Activated CD4-positive, alpha-beta T cell treated with anti-CD3 and anti-CD28 coated beads for 36 hours (primary cell): ENCODE measurements at places on chromosomes 3 and 15. TPM values are rescaled to one million over a fixed set of nuclear protein-coding genes. Genes with fewer than 3 reads are reported as not detected.

- DNase-seq = no peak
These were observed 126.1 kb downstream of the TUSC7 start for GRCh38 chr3:116835658-116836057.

- no peak for DNase-seq
These were observed 3.4 kb downstream of the TMEM212 start for GRCh38 chr3:171846597-171846996.

- no peak for DNase-seq
These were observed 690.3 kb downstream of the MECOM start for GRCh38 chr3:168973206-168973605.

DNA sequence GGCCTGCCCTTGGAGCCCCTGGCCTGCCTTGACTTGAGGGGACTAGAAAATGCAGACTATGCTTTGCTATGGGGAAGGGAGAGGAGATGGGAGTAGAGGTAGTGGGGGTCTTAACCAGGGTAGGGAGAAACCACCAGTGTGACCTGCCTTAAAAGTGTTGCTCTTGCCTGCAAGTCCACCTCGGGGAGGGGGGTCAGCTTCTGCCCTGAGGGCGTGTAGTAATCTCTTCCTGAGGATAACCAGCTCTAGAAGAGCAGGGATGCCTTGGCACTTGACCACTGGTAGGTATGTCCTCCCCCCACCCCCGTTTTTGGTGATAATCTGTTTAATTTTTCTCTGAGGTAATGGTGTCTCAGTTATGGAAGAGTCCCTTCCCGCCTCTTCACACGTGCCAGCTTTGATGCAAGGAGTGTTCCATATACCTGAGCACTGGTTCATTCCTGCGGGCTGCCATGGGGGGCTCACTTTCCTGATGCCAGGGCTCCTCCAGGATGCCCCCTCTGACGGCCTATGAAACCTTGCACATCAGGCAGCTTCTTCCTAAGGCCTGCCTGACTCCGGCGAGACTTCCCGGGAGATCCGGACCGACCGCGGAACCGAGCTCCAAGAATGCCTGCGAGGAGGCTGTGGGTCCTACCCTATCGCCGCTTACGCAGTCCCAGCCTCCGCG lies 780 bp upstream of the P4HTM start:
- no peak for DNase-seq

DNA sequence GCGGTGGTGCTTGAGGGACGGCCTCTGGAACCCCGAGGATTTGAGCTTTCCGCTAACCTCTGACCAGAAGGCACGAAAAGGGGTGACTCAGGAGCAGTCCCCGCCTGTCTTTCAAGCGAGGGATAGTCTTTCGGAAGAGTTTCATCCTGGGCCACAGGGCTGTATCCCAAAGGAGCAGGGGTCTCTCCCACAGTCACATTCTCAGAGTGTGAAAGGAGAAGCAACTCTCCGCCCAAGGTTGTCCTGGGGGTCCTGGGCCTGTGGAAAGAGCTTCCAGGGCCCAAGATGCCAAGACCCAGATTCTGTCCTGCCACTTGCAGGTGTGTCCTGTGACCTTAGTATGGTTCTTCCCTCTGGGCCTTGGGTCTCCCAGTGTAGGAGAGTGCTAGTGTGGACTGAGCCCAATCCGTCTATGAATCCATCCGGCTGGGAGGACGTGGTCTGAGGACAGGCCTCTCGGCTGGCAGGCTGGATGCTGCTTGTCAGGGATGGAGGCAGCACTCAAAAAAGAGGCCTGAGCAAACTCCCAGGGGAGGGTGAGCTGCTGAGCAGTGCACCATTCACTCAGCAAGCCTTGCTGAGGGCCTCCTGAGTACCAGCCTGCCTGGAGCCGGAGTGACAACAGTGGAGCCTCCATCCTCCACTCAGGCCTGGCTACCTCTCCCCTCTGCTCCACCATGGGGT lies 1.6 kb upstream of the DUSP7 start:
- DNase-seq = no peak

GRCh38 chr3:194718079-194718478 lies 32.4 kb downstream of the FAM43A start:
- no peak for DNase-seq

- no peak for DNase-seq
These were observed 54.8 kb upstream of the TNFSF10 start for GRCh38 chr3:172577987-172578570.

DNA sequence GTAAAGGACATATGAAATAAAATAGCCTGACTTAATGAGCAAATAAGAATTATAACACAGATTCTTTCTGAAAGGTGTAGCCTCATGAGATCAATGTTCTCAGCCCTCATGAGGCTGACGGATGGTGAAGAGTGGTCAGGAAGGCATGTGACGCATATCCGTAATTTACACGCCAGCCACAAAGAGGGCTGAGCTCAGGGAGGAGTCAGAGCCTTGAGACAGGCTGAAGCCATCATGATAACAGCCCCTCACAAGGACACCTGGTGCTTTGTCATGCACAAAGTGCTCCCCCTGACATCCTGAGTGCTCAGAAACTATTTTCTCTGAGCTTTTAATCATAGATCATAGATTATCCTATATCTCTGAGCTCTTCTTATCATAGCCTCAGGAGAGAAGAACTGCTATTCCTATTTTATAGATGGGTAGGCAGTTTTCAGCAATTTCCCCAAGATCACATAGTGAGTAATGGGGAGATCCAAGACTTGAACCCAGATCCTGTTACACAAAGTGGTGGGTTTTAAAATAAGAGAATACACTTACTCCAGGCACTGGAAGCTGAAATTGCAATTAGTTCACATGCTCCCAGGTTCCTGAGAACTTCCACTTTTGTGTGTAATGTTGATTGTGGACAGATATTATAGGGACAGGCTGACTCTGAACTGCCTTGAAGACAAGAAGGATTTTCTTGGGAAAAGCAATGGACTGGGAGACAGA lies 267.1 kb downstream of the RPLP1 start:
- peak; percentile 76 for DNase-seq

GRCh38 chr3:35295906-35296305 lies 343.4 kb upstream of the ARPP21 start:
- DNase-seq = no peak

GRCh38 chr15:66498501-66499386 lies 1.2 kb upstream of the SNAPC5 start:
- no peak for DNase-seq

DNA sequence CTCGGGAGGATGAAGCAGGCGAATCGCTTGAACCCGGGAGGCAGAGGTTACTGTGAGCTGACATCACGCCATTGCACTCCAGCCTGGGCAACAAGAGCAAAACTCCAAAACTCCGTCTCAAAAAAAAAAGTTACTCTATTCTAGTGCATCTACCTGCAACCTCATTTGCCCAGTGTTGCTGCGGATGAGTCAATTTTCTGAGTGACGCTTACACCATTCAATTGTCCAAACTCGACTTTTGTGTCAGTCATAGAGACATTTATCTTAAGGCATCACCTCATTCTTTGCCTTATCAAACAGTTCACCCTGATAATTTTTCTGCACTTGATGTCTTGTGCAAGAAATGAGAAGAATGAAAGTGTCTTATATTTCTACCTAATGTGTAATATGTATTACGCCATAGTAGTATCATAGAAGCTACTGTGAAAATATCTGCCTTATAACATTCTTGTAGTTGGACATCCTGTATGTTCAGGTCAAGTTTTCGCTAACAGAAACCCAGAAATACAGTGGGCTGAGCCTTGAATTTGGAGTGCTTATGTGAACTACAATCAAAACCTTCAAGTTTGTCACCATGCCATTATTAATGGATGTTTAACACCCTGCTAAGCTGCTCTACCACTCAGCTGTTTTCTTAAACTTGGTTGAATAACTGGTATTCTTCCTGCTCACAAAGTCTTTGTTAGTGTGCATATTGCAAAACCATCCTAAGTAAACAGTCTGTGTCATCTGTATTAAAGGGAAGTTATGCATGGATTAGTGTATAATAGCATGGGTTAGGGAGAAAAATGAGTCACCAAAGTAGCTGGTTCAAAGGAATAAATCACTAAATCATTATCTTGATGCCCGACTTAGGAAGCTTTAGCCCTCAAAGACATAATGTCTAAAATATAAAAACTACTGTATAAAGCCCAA lies 531.0 kb upstream of the NR2F2 start:
- DNase-seq = no peak

GRCh38 chr3:132564070-132564465 lies 33.0 kb upstream of the ACKR4 start:
- no peak for DNase-seq

DNA sequence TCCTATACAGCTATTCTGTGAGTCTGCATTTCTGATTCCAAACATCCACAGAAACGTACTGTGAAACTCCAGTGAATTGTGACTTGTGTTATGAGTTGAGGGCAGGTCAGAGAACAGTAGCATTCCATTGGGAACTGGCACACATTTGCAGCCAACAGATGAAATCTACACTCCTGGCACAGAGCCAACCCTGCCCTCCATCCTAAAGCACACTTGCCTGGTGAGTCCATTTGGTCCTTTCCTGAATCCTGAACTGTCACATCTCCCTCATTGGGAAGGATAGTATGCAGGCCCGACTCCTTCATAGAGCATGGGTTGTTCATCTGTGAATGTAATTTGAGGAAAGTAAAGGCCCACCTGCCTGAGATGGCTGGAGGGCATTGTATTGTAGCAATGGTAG lies 314.3 kb upstream of the RASGRP1 start:
- no peak for DNase-seq

- DNase-seq = no peak
These were observed 128.3 kb upstream of the SEMA6D start for GRCh38 chr15:47588958-47589357.

DNA sequence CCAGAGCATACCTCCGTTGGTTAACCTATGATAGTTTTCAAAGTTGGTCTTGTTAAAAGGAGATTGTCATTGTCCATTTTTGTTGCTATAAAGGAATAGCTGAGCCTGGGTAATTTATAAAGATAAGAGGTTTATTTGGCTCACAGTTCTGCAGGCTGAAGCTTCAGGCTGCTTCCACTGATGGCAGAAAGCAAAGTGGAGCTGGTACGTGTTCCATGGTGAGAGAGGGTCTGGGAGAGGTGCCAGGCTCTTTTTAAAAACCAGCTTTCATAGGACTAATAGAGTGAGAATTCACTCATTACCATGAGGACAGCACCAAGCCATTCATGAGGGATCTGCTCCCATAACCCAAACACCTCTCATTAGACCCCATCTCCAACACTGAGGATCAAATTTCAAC lies 107.3 kb downstream of the SLMAP start:
- DNase-seq = no peak

GRCh38 chr3:16510620-16511319 lies 2.7 kb downstream of the RFTN1 start:
- DNase-seq = no peak

DNA sequence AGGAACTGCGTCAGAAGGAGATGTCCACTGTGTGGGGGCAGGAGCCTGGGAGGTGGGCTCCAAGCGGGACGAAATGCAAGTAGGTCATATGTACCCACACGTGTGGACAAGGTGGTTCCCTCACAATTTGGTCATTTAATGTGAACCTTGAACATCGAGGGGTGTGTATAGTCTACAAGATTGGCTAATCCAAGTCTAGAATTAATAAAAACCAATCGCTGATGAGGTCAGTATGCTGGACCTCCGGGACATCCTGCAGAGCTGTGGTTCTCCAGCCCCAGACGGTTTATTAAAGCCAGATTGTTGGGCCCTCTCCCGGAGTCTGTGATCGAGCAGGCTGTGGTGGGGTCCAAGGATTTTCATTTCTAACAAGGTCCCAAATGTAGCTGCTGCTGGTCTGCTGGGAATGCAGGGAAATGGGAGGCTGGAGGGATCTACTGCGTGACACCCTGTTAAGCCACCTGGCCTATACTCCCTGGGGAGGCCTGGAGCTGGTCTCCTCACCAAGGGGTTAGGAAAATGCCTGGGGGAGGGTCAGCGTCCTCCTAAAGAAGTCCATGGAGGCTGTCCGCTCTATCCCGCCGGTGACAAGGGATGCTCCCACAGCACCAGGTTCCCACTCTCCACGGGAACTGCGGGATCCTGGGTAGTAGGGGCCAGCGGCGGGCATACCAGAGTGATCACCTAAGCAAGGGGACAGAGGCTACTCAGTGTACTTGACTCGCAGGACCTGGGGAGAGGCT lies 25.1 kb downstream of the PCSK6 start:
- DNase-seq = no peak

- no peak for DNase-seq
These were observed 622.2 kb downstream of the ZPLD1 start for GRCh38 chr3:103057003-103057402.

DNA sequence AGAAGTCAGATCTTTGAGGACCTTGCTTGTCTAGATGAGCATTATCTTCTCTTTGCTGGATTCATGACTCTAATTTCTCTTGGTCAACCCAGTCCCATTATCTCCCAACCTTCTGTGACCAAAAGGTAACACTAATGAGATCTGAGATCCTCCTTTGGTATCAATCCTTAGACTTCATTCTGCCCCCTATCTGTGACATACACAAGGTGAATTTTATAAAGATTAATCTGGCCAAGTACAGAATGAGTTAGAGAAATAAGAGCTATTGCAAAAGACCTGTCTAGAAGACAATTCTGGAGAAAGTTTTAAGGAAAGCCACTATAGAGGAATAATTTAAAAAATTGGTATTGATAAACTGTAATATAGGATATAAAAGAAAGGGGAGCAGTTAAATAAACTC lies 113.8 kb upstream of the KCNMB2 start:
- no peak for DNase-seq

- DNase-seq = no peak
These were observed 65.5 kb downstream of the SRGAP3 start for GRCh38 chr3:9183811-9184460.

DNA sequence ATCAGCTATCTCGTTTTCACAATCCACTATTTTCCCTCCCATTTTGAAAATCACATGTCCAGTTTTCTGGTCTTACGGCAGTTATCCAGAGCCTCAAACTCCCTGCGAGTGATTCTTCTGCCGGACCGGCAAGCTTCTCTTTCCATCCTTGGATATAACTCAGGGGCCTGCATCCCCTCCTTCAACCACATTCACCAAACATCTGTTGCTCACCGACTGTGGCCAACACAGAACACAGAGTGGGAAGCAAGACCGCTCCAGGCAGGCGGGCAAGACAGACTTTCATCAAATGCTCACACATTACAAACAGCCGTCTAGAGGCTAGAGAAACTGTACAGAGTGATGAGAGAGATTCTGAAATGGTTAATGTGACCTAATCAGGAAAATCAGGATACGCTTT lies 7.6 kb upstream of the SLC12A8 start:
- no peak for DNase-seq

GRCh38 chr3:110343376-110343775 lies 728.2 kb upstream of the NECTIN3 start:
- no peak for DNase-seq

Gene HDC
- total RNA-seq = 0.18 TPM

Gene MORC1
- total RNA-seq = not detected

Gene CCR9
- total RNA-seq = not detected

Gene GMPPB
- 21.0 TPM for total RNA-seq

Gene TYRO3
- total RNA-seq = 3.1 TPM

Gene HYKK
- 4.2 TPM for total RNA-seq

Gene MCF2L2
- total RNA-seq = 2.3 TPM

Gene SERPINI2
- not detected for total RNA-seq

Gene FAM3D
- not detected for total RNA-seq

Gene CPN2
- not detected for total RNA-seq
